H1 (cell line): ENCODE measurements at places on chromosomes 12 and 14. TPM values are rescaled to one million over a fixed set of nuclear protein-coding genes. Genes with fewer than 3 reads are reported as not detected.

- DNase-seq = no peak
- H3K27me3 ChIP-seq = no peaks in the 10 kb centered on the region
- no peaks in the 10 kb centered on the region for H3K36me3 ChIP-seq
- H3K4me1 ChIP-seq = peaks cover 32% of the 10 kb centered on the region
Observed at GRCh38 chr14:90641615-90642243, 174.5 kb downstream of the TTC7B start.

- H3K4me1 ChIP-seq = no peaks in the 10 kb centered on the region
- H3K4me3 ChIP-seq = no peak overlapping the region
- H3K27ac ChIP-seq = no peak overlapping the region
- DNase-seq = no peak
- H3K36me3 ChIP-seq = no peaks in the 10 kb centered on the region
- H3K27me3 ChIP-seq = no peaks in the 10 kb centered on the region
Observed at GRCh38 chr12:69913526-69913925, 88.5 kb downstream of the MYRFL start.

- H3K4me3 ChIP-seq = no peak overlapping the region
- no peaks in the 10 kb centered on the region for H3K4me1 ChIP-seq
- H3K27me3 ChIP-seq = no peaks in the 10 kb centered on the region
- no peak for DNase-seq
Observed at GRCh38 chr14:78997811-78998210, 827.6 kb downstream of the NRXN3 start.

- H3K36me3 ChIP-seq = no peaks in the 10 kb centered on the region
- H3K4me3 ChIP-seq = no peak overlapping the region
- H3K27me3 ChIP-seq = no peaks in the 10 kb centered on the region
- H3K27ac ChIP-seq = no peak overlapping the region
- no peak for DNase-seq
- H3K4me1 ChIP-seq = no peaks in the 10 kb centered on the region
Observed at GRCh38 chr14:24984846-24985589, 64.9 kb downstream of the STXBP6 start.

GRCh38 chr12:60830381-60830780, 1234.6 kb downstream of the SLC16A7 start:
- no peaks in the 10 kb centered on the region for H3K4me1 ChIP-seq
- DNase-seq = no peak
- no peak overlapping the region for H3K27ac ChIP-seq
- no peaks in the 10 kb centered on the region for H3K27me3 ChIP-seq
- no peak overlapping the region for H3K4me3 ChIP-seq
- H3K36me3 ChIP-seq = no peaks in the 10 kb centered on the region

DNA sequence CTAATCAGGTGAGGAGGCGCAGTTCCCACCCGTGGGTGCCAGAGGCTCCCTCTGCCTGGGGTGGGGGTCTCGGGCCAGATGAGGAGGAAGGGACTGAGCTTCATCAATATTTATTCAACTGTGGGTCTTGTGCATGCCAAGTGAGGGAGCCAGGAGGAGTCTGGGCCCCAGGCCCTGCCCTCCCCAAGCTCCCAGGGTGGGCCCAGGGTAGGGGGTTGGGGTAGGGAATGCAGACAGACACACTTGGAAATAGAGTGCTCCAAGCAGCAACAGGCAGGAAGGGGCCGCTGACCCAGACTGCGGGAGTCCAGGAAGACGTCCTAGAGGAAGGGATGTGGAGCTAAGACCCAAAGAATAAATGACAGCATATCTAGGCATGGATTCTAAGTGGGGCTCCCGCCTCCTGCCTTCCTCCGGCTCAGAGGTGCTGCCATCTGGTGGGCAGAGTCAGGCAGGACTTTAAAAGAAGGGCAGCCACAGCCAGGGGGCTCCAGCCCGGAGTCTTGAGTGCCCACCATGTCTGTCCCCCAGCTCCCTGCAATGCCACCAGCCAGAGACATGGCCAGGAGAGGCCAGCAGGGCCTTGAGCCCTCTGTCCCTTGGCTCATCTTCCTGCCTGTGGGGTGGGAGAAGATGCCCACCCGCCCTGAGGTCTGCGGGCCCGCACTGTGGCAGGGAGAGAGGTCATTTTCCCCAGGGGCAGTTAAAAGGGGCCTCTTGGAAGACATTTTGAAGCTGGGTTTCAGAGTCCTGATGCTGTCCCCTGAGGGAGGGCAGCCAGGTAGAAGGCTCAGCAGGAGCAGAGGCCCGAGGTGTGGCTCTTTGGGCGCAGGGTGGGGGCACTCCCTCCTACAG, 70.1 kb downstream of the PHETA1 start:
- DNase-seq = peak; percentile 41
- no peaks in the 10 kb centered on the region for H3K27me3 ChIP-seq
- peaks cover 6% of the 10 kb centered on the region for H3K4me1 ChIP-seq
- 0 out of 2 replicates have a peak overlapping the region, but pooled peaks have one; percentile 34 for H3K27ac ChIP-seq
- H3K36me3 ChIP-seq = no peaks in the 10 kb centered on the region

GRCh38 chr12:10505620-10506019, at the start of gene EIF2S3B:
TSS of gene EIF2S3B (plus strand) at chr12:10505890. CDS start at chr12:10505903, 13 bp downstream.
- H3K27ac ChIP-seq = no peak within 1 kb of the TSS
- no peak for DNase-seq
- no peak within 1 kb of the TSS for H3K4me3 ChIP-seq
- H3K4me1 ChIP-seq = no peaks in the 10 kb centered on the region
- H3K36me3 ChIP-seq = no peaks in the 10 kb centered on the region
- H3K27me3 ChIP-seq = no peaks in the 10 kb centered on the region

Gene WBP11
- total RNA-seq = 122 and 134 TPM in 2 replicates

Gene OLR1
- total RNA-seq = not detected in 2 replicates

Gene CHMP4A
- total RNA-seq = 32.9 and 36.4 TPM in 2 replicates

Gene DNAI7
- total RNA-seq = 0.28 TPM in 1 of 2 replicates, not detected in the other

Gene LRTM2
- not detected in 2 replicates for total RNA-seq

Gene INF2
- total RNA-seq = 54.0 and 59.5 TPM in 2 replicates

Gene PTPRB
- total RNA-seq = 0.58 and 1.1 TPM in 2 replicates
